ENCODE measurements at places on chromosomes 5 and 9.

- no peak overlapping the region for H3K4me3 ChIP-seq
- H3K36me3 ChIP-seq = no peaks in the 10 kb centered on the region
- no peak overlapping the region for H3K27ac ChIP-seq
- H3K4me1 ChIP-seq = no peaks in the 10 kb centered on the region
These were observed 490.5 kb upstream of the ZNF608 start for GRCh38 chr5:125236981-125237380.

DNA sequence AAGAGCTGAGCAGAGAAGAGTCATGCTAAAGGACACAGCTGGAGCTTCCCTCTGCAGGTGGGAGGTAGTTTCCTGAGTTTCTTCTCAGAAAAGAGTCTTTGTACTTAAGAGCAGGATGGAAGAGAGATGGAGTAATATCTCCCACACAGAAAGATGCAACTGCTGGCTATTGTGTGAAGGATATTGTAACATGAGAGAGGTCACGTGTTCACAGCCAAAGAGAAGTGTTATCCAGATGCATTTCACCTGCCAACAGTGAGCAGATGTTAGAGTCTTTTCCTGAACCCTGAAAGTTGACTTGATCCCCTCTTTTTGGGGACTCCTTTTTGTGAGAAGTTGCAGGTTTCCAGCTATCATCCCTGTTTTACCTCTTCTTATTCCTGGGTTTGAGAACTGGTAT is 14.0 kb upstream of the TRIO start:
- H3K36me3 ChIP-seq = no peaks in the 10 kb centered on the region
- no peaks in the 10 kb centered on the region for H3K27me3 ChIP-seq
- no peak overlapping the region for H3K4me3 ChIP-seq
- no peak for DNase-seq

DNA sequence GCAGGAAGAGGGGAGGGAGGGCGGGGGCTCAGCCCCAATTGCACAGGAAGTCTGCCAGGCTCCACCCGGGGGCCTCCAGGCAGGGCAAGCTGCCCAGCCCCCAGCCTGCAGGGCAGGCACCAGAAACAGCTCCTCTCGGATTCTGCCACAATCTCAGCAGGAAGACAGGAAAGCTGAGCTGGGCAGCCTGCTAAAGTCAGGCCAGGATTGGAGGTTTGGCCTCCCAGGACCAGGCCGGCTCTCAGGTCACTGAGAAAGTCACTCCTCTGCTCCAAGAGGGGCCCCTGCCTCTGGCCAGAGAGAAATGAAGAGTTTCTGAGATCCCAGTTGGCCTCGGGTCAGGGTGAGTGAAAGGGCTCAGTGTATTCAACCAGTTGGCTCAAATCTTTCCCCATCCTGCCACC is 54.6 kb upstream of the STXBP1 start:
- DNase-seq = peak; percentile 70
- H3K4me1 ChIP-seq = peaks cover 58% of the 10 kb centered on the region
- H3K4me3 ChIP-seq = no peak overlapping the region
- H3K27ac ChIP-seq = peak overlapping the region; percentile 80

DNA sequence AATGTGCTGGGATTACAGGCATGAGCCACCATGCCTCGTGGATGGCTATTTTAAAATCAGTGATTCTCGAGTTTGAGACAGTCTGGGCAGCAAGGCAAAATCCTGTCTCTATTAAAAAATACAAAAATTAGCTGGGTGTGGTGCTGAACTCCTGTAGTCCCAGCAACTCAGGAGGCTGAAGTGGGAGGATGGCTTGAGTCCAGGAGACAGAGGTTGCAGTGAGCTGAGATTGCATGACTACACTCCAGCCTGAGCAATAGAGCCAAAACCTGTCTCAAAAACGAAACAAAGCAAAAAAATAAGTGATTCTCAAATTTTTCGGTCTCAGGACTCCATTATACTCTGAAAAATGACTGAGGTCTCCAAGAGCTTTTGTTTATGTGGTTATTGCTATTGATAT is 47.9 kb upstream of the HSPA9 start:
- no peaks in the 10 kb centered on the region for H3K27me3 ChIP-seq
- H3K4me3 ChIP-seq = no peak overlapping the region
- H3K36me3 ChIP-seq = no peaks in the 10 kb centered on the region
- H3K27ac ChIP-seq = no peak overlapping the region

- no peaks in the 10 kb centered on the region for H3K27me3 ChIP-seq
- DNase-seq = no peak
- no peak overlapping the region for H3K4me3 ChIP-seq
- H3K4me1 ChIP-seq = no peaks in the 10 kb centered on the region
- H3K36me3 ChIP-seq = no peaks in the 10 kb centered on the region
- H3K27ac ChIP-seq = no peak overlapping the region
These were observed 178.9 kb downstream of the SEMA6A start for GRCh38 chr5:116395631-116396203.

GRCh38 chr5:107365320-107366109 is 305.2 kb downstream of the EFNA5 start:
- peak; percentile 92 for DNase-seq
- H3K4me3 ChIP-seq = no peak overlapping the region
- peaks cover 44% of the 10 kb centered on the region for H3K4me1 ChIP-seq
- H3K36me3 ChIP-seq = no peaks in the 10 kb centered on the region
- no peaks in the 10 kb centered on the region for H3K27me3 ChIP-seq

- no peaks in the 10 kb centered on the region for H3K4me1 ChIP-seq
- DNase-seq = no peak
- H3K4me3 ChIP-seq = no peak overlapping the region
- peaks cover 62% of the 10 kb centered on the region for H3K36me3 ChIP-seq
- no peaks in the 10 kb centered on the region for H3K27me3 ChIP-seq
These were observed 21.3 kb downstream of the TBC1D9B start for GRCh38 chr5:179886190-179886911.

DNA sequence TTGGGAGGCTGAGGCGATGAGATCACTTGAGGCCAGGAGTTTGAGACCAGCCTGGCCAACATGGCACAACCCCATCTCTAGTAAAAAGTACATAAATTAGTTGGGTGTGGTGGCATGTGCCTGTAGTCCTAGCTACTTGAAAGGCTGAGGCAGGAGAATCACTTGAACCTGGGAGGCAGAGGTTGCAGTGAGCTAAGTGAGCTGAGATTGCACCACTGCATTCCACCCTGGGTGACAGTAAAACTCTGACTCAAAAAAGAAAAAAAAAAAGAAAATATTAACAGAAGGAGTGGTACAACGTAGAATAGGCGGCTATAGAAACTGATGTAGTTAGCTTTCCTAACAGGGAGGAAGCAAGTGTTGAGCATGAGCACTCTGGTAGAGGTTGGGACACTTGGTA is 59.9 kb downstream of the PBX3 start:
- H3K27ac ChIP-seq = no peak overlapping the region
- H3K4me3 ChIP-seq = no peak overlapping the region
- peaks cover 36% of the 10 kb centered on the region for H3K27me3 ChIP-seq
- no peaks in the 10 kb centered on the region for H3K4me1 ChIP-seq
- DNase-seq = no peak
- H3K36me3 ChIP-seq = no peaks in the 10 kb centered on the region

GRCh38 chr5:160118349-160119141 is 705 bp downstream of the PWWP2A start:
- DNase-seq = peak; percentile 27
- no peaks in the 10 kb centered on the region for H3K27me3 ChIP-seq
- no peaks in the 10 kb centered on the region for H3K4me1 ChIP-seq
- peak overlapping the region; percentile 96 for H3K4me3 ChIP-seq
- peak overlapping the region; percentile 91 for H3K27ac ChIP-seq
- peaks cover 20% of the 10 kb centered on the region for H3K36me3 ChIP-seq

DNA sequence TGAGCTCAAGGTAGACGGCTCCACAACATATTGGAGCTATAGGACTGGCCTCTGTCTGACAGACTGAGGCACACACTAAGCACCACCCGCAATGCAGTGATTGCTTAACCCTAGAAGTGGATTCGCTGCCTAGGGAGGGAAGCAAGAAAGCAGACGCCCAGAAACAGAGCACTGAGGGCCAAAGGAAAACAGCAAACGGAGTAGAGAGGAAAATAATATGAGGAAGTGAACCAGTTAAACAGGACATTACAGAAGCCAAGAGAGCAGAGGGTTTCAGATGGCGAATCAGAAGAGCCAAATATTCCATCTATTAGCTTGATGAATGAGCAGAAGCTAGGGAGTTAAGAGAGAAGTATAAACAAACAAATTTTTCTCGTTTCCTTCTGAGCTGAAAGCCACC is 139.2 kb upstream of the LHFPL2 start:
- H3K36me3 ChIP-seq = no peaks in the 10 kb centered on the region
- H3K4me1 ChIP-seq = no peaks in the 10 kb centered on the region
- DNase-seq = no peak
- no peak overlapping the region for H3K27ac ChIP-seq
- H3K4me3 ChIP-seq = no peak overlapping the region

DNA sequence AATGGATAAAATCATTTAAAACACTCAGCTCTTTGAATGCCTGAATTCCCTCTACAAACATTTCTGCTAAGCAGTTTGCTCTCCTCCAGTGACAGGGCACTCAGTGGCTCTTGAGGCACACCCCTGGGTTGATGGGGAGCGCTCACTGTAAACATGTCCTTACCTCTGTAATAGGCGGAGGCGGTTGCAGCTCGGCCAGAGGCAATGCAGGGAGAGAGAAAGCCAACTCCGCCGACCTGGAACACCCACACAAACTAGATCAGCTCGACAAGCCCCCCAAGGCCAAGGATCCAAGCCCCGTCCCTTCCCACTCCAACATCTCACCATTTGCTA is 329 bp downstream of the CDC23 start:
- H3K27ac ChIP-seq = peak overlapping the region; percentile 83
- peak overlapping the region; percentile 97 for H3K4me3 ChIP-seq

DNA sequence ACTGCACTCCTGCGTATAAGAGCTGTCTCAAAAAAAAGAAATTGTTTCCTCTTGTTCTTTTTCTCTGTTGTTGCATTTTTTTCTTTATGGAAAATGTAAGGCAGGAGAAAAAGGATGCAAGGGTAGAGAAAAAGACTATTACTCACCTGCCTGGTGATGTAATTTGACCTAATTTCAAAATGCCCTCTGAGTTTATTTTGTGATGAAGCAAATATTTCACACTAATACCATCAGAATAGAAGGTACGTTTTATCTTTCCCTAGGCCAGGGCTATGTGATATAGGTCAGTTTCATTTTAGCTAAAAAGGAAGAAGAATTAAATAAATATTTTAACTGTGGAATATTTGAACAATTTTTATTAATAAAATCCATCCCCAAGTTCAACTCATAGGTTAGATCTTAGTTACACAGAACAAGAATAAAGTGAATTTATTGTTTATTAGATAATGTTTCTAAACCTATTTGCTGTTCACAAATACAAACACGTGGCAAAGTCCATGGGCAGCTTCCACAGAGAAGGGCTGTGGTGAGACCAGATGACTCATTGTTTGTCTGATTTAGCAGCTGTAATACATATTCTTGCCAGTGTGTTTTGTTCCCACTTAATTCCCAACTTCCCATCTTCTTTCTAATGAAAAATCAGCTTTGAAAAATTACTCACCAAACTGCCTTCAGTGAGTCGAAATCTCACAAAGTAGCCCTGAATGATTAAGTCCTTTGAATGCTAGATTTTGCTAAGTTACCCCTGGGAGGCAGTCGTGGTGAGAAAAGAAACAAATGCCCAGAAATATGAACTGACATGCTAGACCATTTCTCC is 52.8 kb upstream of the CCDC112 start:
- H3K27ac ChIP-seq = no peak overlapping the region
- no peaks in the 10 kb centered on the region for H3K4me1 ChIP-seq
- H3K4me3 ChIP-seq = no peak overlapping the region
- peak; percentile 27 for DNase-seq
- H3K27me3 ChIP-seq = no peaks in the 10 kb centered on the region

GRCh38 chr9:22052376-22052945 is 43.4 kb upstream of the CDKN2B start:
- no peak for DNase-seq
- no peaks in the 10 kb centered on the region for H3K27me3 ChIP-seq
- H3K4me1 ChIP-seq = no peaks in the 10 kb centered on the region
- no peak overlapping the region for H3K27ac ChIP-seq
- no peaks in the 10 kb centered on the region for H3K36me3 ChIP-seq
- no peak overlapping the region for H3K4me3 ChIP-seq

DNA sequence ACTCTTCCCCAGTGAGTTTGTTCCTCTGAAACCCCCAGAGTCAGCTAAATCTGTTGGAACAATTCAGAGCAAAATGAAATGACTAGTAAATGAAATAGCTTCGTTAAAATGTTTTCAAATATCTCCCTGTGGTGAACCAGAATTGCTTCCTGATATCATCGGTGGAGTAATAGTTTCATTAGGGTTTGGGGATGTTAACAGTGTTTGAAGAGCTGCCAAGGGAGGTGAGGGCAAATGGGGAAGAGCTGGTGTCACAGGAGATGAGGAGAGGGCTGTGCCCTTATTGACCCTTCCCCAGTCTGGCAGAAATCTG is 4.3 kb upstream of the C7 start:
- H3K27ac ChIP-seq = peak overlapping the region; percentile 4
- no peaks in the 10 kb centered on the region for H3K27me3 ChIP-seq
- H3K4me1 ChIP-seq = peaks cover 12% of the 10 kb centered on the region
- DNase-seq = no peak

GRCh38 chr5:6376974-6377520 is 1.3 kb downstream of the MED10 start:
- H3K27me3 ChIP-seq = no peaks in the 10 kb centered on the region
- peak overlapping the region; percentile 97 for H3K4me3 ChIP-seq
- no peak for DNase-seq
- H3K27ac ChIP-seq = peak overlapping the region; percentile 87
- H3K36me3 ChIP-seq = peaks cover 51% of the 10 kb centered on the region

DNA sequence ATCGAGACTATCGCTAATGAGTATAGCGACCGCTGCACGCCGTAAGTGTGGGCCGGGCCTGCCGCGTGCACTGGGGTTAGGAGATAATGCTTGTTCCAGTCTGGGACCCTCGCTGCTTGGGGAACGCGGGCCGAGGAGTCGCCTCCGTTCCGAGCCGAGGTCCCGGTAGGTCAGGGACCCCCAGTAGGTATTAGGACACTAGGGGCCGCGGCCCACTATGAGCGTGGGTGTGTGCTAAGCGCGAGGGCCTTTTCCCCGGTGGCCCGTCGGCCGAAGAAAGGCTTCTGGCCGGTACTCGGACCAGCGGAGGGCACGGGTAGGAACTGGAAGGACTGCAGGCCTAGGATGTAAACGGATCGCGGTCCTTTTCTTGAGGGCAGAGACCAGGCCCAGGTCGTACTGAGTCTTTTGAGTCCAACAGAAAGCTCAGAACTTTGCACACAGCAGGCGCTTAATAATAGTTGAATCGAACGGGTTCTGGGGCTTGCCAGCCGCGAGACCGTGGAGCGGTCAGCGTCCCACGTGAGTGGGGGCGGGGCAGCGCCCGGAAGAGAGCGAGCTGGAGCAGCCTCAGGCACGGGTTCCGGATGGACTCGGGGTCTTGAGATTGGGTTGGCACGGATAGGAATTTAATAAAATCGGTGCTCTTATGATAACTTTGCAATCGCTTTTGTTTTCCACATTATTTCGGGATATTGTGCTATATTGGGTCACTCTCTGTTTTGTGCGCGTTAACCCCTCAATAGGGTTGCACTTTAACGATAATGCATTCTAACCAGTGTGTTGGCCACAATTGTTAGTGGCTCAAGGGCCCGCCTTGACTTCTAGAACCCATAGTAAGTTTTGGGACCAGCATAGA is 733 bp downstream of the HSPA4 start:
- no peaks in the 10 kb centered on the region for H3K27me3 ChIP-seq
- peak overlapping the region; percentile 92 for H3K4me3 ChIP-seq
- peaks cover 18% of the 10 kb centered on the region for H3K4me1 ChIP-seq
- no peaks in the 10 kb centered on the region for H3K36me3 ChIP-seq
- H3K27ac ChIP-seq = peak overlapping the region; percentile 99
